Osteocyte (in vitro differentiated cells): ENCODE measurements at places on chromosomes 6 and 20.

GRCh38 chr6:108476847-108477430, 83.8 kb upstream of the FOXO3 start:
- no peak for DNase-seq

- peak; percentile 73 for DNase-seq
Measured at GRCh38 chr6:107731422-107732319, 92.4 kb downstream of the SCML4 start.

GRCh38 chr20:36629719-36630681, 16.0 kb downstream of the SLA2 start:
- no peak for DNase-seq

DNA sequence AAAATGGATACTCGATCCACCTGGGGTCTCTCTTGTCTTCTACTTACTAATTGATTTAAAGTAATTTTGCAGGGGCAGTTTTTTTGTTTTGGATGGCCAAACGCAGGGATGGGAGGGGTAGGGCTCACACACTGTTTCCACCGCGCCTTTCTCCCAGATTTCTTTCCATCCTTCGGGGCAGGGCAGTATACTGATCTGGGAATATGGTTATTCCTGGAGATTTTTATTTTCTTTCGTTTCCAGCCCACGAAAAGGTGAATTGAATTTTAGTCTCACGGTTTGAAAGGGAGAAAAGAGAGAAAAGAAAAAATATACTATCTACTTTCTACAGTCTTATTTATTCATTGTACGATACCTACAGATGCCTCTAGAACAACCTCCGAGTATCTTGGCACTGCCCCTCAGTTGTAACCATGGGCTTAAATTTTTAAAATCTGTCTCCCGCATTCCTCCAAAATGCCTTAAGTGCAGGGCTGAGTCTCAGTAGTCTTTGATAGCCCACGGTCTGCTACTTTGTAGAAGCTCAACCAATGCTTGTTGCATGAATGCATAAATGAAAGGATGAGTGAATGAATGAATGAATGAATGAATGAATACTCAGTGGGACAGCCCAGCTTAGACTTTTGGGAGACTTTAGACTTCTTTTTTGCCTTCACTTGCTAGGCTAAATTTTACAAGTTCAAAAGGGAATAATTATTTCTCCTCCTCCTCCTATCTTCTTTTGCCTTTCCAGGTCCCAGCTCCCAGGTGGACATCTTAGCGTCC, 18.1 kb upstream of the TRIM27 start:
- no peak for DNase-seq

DNA sequence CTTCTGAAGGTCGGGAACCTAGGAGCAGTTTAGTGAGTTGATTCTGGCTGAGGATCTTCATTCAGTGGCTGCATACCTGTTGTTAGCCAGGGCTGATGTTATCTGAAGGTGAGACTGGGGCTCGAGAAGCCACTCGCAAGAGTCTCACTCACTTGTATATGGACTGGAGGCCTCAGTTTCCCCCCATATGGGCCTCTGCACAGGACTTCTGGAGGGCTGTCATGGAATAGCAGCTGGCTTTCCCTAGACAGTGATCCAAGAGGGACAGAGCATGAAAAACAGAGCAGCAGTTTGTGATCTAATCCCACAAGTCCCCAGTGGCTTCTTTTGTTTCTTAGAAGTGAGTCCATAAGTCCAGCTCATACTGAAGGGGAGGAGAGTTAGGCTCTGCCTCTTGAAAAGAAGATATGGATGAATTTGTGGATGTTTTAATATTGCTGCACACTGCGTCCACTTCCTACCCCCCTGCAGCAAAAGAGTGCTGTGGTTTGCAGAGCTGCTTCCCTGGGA, 623.4 kb downstream of the CDH26 start:
- DNase-seq = no peak

DNA sequence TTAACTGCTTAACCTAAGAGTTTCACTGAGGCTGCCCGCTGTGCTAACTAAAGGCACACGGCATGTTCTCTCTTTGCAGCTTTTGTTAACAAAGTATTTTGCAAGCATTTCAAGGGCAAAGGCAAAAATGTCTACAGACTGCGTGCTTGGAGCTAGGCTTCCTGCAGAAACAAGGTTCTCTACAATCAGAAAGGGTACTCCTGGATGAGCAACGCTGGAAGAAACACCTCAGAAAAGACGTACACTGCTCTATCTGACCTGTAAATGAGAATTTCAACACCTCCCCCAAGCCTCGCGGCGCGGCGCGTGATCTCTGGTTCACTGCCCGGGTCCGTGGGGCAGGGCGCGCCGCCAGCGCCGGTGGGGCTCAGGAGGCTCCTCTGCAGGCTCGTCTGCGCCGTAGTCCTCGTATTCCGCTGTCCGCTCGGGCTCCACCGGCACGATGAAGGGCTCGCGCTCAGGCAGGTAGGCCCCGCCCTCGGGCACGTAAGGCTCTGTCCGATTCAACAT, 120.9 kb downstream of the COL12A1 start:
- DNase-seq = no peak

DNA sequence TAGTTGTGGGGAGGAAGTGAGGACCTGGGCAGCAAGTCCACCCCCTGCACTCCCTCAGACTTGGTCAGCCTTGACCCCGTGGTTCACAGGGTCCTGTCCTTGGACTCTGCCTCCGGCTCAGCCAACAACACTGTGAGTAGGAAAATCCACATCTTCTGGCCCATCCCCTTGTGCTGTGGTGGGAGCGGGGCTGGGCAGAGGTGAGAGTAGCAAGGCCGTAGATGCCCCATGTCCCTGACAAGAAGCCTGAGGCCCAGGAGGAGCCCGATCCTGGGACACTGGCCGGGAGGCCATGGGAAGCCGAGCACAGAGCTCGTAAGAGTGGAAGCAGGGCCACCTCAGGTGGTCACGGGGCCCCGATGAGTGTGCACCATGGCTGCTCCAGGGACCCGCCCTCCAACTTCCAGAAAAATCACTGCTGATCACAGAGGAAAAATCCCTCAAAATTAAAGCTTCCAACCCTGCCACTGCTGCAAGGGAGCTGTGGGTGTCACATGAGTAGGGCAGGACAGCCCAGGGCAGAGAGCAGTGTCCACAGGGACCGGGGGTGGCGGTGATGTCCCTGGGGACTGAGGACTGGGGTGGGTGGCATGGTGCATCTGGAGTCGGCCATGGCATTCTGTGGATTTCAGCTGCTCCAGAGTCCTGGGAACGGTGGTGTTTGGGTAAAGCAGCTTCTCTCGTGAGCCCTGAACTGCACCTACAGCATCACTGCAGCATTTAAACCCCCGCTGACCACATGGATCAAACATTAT, 189.4 kb downstream of the DLL1 start:
- peak; percentile 67 for DNase-seq

DNA sequence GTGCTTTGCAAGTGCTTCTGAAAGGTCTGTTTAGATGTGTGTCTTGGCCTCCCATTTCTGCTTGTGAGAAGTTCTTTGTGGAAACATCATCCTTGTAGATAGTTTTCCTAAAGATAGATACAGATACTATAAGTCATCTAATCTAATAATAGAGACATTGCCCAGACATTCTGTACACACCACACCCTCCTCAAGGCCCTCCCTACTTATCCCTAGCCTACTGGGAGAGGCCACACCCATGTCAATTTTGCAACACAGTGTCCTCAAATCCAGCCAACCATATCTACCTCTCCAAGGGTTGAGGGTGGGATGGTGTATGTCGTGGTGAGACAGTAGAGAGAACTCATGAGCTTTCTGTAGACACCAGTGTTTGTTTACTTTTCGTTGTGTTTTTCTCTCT, 6.2 kb downstream of the KDM1B start:
- no peak for DNase-seq

DNA sequence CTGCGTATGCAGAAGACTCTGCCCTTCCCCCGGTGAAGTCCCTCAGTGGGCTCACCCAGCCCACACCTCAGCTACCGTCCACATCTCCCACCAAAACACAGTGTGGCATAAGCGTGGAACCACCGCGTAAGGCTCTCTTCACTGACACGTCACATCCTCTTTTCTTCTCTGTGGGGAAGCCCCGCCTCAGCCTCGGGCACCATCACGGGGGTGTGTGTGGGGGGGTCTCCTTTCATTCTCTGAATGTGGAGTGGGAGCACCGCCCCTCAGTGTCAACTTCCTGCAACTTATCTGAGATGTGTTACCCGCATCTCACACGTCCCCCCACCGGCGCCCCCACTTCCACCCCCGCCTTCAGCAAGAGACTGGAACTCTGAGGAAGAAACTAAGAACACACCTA, 388.4 kb upstream of the JARID2 start:
- no peak for DNase-seq
